ENCODE measurements at places on chromosomes 4 and X. TPM values are rescaled to one million over a fixed set of nuclear protein-coding genes. Genes with fewer than 3 reads are reported as not detected.
A peak's percentile ranks its signal among the peaks of the same experiment; 100 is the strongest.

DNA sequence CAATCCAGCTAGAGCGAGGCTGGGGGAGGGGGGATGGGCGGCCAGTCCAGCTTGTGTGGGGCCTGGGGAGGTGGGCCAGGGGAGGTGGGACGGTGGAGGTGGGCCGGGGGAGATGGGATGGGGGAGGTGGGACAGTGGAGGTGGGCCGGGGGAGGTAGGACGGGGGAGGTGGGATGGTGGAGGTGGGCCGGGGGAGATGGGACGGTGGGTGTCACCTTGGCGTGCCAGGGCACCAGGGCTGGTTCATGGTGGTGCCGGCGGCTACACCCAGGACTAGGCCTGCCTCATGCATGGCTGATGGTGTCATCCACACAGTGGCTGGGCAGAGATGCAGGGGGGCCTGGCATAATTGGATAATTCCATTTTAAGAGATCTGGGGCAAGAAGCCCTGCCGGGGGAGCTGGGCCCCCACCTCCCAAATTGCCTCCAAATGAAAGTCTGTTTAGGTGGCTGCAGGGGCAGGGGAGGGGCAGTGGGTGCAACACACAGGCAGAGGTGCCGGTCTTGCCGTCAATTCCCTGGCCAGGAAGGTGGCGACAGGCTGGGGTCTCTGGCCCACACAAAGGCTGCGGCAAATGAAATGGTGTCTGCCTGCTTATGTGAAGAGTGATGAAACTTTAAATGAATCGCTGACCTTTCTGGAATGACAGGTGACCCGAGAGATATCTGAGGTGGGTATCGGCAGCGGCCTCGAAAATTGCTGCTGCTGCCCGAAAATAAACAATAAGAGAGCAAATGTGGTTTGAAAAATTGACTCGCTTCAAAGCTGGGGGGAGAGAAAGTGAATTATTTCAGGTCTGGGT is 82.1 kb downstream of the FAM53A start:
- DNase-seq = no peak

Gene ATG4A
- total RNA-seq = 31.2 TPM

DNA sequence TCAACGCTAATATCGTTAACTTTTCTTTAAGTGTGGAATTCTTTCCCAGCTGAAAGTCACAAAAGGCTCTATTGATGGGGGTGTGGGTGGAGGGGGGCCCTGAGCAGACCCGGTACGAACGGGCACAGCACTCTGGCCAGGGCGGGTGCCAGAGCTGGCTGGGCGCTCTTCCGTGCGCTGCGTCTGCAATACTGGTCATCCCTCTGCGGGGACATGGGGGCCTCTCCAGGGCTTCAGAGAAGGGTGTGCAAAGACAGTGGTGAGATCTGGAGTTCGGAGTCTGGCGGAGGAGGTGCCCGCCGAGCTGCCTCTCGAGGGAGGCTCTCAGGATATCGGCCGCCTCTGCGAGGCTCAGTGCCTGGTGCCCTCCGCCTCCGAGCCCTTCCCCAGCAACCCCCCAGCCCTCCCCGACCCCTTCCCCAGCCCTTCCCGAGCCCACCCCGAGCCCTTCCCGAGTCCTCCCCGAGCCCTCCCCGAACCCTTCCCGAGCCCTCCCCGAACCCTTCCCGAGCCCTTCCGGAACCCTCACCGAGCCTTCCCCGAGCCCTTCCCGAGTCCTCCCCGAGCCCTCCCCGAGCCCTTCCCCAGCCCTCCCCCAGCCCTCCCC is 34.3 kb downstream of the FGFRL1 start:
- DNase-seq = no peak

DNA sequence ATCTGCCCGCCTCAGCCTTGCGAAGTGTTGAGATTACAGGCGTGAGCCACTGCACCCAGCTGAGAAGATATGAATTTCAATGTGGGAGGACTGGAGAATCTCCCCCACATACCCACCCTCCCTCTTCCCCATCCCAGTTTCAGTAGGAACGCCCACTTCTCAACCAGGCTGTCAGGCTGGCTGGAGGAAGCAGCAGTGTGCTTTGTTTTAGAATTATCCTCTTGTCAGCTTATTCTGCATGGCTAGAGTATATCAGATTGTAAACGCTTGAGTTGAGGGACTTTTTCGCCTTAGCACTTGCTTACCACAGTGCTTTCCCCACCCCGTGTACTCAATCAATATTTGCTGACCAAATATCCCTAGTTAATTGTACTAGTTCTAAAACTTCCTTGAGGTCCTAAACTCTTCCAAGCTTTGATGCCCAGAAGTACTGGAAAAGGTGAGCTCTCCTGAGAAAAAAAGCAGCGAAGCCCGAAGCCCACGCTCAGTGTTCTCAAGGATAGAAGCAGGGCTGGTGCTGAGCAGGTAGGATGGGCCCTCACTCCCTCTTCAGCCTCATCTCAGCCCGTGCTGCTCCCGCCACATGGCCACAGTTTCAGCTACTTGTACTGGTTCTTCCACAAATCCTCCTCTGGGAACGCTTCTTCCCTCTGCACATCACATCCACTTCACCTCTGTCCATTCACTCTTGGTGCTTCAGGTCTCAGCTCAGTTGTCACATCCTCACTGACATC is 7.3 kb upstream of the ARHGAP10 start:
- DNase-seq = no peak

GRCh38 chr4:40626183-40626990 is 3.3 kb downstream of the RBM47 start:
- peak; percentile 70 for DNase-seq

Gene XAGE2
- not detected for total RNA-seq

GRCh38 chr4:86530183-86530582 is 63.9 kb upstream of the PTPN13 start:
- DNase-seq = no peak

- no peak for DNase-seq
Observed at GRCh38 chrX:1390621-1391369, 1.1 kb downstream of the SLC25A6 start.

Gene PRR32
- not detected for total RNA-seq

DNA sequence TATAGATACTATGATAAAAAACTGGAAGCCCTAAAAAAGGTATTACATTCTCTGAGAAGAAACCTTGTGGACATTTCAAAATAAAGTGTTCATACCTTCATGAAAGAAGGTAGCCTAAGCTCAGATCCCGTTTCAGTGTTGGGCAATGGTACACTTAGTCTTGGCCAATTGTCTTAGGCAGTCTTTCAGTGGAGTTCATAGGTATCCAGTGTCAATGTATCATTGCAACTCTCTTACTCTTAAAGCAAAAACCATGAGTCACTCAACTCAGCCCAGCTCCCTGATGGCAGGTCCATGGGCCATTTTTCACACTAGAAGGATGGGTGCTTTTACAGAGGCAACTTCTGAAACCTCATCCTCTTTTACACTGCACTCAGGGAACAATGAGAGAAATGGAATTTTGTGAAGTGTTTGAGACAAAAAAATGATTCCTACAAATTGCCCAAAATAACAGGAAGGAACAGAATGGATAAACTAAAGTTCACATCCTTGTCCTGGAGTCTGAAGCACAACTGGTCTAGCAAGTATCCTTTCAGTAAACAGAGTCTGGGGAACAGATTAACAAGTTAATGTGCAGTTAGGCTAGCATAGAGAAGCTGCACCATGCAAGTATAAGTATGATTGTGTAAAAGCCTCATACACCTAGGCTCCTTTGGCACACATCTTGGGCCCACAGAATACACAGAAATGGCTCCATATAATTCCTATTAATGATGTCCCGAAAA is 7.0 kb upstream of the ZNF827 start:
- no peak for DNase-seq

Gene HTT
- total RNA-seq = 46.2 TPM

DNA sequence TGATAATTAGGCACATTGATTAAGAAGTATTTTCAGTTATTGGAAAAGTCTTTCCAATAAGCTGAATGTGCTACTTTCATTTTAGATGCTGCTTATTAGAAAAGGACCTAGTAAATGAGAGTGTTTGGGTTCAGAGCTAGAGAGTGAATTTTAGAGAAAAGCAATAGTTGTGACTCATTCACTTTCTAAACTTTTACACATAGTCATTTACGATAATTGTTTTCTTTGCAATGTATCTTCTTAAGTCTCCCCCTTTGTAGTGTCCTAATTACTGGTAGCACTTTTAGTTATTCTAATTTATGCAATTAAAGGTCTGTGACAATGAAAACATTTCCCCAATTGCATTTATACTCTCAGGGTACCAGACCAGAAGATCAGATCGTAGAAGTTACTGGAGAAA is 1.3 kb downstream of the IL21 start:
- DNase-seq = no peak

DNA sequence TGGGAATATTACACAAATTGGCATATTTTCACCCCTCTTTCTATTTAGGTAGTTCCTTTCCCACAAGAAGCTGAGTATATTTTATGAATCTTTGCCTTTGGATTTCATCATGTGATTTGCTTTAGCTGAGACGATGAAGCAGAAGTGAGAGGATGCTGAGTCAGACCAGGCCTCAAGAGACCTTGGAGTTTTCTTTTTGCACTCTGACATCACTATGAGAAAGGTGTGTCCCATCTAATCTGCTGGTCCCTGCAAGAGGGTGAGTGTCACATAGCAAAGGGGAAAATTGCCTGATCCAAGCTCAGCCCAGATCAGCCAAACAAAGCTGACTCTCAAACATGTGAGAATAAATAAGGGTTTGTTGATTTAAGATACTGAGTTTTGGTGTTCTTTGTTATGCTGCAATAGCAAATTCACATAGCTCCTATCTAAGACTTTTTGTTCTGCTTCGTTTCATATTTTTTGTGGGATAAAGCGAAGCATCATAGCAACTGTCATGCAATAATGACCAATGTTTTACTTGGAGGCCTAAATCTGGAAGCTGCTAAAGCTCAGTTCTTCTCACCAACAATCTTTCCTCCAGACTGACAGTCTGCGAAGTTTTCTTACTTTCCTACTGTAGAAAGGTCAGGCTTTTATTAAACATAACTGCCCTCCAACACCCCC is 176.9 kb downstream of the PDHA2 start:
- peak; percentile 24 for DNase-seq

DNA sequence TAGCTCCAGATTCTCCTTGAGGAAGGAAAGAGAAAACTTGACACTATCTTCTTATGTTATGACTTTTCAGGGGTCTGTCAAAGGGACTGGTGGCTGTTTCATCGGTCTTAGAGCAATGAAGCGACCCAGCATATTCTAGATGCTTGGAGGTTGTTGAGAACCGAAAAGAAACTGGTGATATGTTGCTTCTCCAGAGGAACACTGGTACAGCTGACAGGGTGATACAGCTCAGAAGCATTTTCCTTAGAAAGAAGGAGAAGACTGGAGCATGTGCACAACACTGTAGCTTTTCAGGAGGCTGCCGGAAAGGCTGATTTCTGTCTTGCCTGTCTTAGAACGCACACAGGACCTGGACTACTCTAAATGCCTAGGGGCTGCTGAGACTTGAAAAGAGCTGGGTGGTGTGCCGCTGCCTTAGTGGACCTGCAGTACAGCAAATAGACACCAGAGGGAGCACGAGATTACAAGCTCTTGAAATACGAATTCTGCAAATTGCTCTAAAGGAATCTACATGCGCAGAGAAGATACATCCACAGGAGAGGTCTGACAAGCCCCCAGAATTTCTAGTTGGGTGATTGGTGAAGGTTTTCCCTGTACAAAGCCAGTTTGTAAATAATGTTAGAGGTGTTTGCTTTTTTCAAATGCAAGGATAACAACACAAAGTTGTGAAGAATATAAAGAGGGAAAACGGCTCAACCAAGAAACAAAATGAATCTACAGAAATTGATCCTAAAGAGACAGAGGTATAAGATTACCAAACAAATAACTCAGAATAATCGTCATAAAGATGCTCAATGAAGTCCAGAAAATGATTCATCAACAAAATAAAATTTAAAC is 223.1 kb upstream of the DMD start:
- peak; percentile 18 for DNase-seq

GRCh38 chrX:47644557-47645091 is 5.7 kb downstream of the ELK1 start:
- DNase-seq = no peak

Gene F8A1
- 35.4 TPM for total RNA-seq

- DNase-seq = no peak
Observed at GRCh38 chr4:63700569-63700968, 708.7 kb downstream of the TECRL start.

- DNase-seq = no peak
Observed at GRCh38 chrX:111492085-111492484, 19.4 kb upstream of the SERTM2 start.

- DNase-seq = no peak
Observed at GRCh38 chr4:78310007-78310739, 241.4 kb upstream of the ANXA3 start.

- no peak for DNase-seq
Observed at GRCh38 chrX:56066016-56066415, 166.1 kb upstream of the KLF8 start.

DNA sequence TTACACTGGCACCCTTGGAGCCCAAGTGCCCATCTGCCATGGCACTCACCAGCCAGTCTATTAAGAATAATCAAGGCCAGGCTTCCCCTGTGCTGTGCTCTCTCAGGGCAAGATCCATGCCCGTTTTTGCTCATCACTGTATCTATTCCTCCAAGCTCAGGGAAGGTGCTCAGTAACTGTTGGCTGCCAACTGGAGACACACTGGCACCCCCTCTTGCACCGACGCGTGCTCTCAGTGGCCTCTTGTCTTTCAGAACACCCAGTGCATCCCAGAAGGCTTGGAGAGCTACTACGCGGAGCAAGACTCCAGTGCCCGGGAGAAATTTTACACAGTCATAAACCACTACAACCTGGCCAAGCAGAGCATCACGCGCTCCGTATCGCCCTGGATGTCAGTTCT is 30.1 kb downstream of the NSG1 start:
- no peak for DNase-seq

DNA sequence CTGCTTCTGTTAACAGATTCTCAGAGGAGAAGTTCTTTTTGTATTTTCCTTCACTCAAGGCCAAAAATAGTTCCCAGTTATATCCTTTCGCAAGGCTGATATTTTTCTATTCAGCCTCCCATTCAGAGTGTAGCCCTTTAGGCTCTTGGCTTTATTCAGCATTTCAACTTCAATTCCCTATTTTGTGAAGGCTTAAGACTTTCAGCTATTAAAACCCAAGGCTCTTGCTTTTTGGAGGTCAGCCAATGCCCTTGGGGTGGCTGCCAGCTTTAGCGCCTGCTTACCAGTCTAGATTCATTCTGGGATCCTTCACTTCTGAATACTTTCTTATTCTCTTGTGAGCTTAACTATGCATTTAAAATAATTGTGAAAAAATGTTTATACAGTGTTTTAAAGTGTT is 57.3 kb upstream of the ADGRA3 start:
- DNase-seq = peak; percentile 28

Gene EOLA2
- 20.9 TPM for total RNA-seq

DNA sequence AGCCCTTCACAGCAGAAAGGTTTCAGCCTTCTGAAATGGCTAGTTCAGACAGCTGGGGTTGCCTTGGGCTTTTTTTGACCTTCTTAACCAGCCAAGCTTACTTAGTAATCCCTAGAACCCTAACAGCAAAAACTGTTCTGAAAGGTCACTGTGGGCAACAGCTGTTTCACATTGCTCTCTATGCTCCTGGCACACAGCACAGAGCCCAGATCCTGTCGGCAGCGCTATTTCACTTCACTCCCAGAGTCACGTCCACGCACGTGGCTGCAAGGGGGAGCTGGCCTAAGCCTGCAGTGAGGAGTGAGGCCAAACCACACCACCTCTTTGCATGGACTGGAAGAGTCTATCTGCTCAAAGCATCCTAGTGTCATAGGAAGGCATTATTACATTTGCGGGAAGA is 32.0 kb upstream of the STS start:
- no peak for DNase-seq

- DNase-seq = no peak
Observed at GRCh38 chr4:76540486-76540885, 105.5 kb downstream of the SHROOM3 start.

Gene SPANXC
- 5.8 TPM for total RNA-seq
